Activated CD4-positive, alpha-beta T cell treated with anti-CD3 and anti-CD28 coated beads, Interleukin-10, Interleukin-2, amounts not matched to agents 100 ng/mL and 50 ng/mL, durations not matched to agents 16 hours and 8 hours (primary cell): ENCODE measurements at places on chromosomes 12 and 14.

- DNase-seq: no peak
These were observed 63.3 kb downstream of the ZFP36L1 start for GRCh38 chr14:68729556-68729955.

- DNase-seq: no peak
These were observed 5.6 kb downstream of the P2RX7 start for GRCh38 chr12:121138284-121138683.

DNA sequence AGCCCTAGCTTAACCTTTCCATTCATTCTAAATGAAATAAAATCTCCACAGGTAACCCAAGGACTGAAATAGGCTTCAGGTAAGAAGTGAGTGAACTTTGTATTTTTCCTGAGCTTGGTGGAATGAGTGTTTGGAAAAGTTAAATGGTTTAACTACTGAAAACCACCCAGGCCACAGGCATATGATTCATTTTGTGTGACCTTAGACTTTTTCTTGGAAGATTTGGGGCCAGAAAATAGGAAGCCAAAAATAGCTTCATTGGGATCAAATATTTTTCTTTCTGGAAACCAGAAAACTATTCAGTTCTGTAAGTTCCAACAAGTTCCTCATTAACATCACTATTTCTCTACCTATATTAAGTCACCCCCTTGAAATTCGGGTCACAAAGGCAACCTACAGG lies 212.6 kb downstream of the PCNX1 start:
- no peak for DNase-seq

GRCh38 chr12:14664434-14665023 lies 31.9 kb downstream of the GUCY2C start:
- DNase-seq: peak; percentile 22

DNA sequence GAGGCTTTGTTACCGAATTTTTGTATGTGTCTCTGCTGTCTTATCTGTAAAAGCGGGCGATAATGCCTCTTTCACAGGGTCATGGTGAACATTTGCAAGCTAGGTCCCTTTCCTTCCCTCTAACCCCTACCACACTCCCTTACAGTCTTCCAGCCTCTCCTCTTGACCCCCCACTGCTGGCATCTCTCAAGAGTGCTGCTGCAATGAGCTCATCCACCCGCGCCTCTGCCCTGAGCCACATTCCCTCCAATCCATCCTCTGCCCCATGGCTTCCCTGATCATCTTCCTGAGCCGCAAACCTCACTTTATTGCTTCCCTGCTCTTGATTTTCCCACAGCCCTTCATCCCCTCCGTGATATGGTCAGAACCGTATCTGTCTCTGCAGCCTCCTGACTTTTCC lies 343.6 kb downstream of the BCL11B start:
- DNase-seq: no peak

DNA sequence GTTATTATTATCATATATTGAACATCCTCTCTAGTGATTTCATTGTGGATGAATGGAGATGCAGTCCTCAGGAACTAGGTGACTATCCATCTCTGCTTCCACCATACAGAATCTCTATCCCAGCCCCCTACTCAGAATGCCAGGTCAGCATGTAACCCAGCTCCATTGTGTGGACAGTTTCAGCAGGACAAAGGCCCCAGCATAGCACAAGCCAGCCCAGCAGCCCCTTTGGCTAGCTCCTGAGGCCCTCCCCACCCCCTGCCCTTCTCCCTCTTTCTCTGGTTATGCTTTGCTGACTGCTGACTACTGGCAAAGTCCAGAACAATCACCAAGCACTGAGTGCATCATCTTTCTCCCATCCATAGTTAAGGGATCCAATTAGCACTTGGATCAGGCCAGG lies 5.8 kb upstream of the SPRYD4 start:
- DNase-seq: no peak

DNA sequence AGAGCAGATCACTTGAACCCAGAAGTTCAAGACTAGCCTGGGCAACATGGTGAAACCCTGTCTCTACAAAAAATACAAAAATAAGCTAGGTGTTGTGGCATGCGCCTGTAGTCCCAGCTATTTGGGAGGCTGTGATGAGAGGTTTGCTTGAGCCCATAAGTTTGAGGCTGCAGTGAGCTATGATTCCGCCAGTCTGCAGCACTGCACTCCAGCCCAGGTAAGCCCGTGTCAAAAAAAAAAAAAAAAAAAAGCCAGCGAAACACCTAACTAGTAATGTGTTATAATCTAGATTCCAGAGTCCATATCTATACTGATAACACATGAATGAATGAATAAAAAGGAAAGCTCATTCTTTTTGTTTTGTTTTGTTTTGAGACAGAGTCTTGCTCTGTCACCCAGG lies 18.5 kb upstream of the SLC25A3 start:
- DNase-seq: no peak

DNA sequence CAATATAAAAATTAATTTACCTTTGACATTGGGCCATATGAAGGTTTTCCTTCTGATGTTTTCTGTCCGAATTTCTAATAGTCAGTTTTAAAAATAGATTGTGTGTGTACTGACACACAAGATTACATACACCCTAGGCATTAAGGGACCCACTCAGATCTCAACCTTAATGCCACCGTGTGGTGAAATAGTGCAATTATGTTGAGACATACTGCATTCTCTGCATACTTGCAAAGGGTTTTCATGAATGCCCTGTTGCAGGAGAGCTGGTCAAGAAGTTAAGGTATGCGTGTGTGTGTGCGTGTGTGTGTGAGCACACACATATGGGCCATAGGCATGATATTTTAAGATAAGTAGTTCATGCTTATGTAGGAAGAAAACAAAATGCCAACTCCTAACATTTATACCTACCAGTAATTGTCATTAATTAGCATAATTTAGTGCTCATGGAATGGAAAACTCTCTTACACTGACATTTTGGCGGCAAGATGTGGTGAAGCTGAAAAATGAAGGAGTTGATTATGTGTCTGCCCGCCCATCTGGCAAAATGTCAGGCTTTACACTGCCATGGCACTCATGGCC lies 58.8 kb downstream of the PIK3C2G start:
- peak; percentile 14 for DNase-seq

- DNase-seq: no peak
These were observed 105.2 kb downstream of the BBS10 start for GRCh38 chr12:76242813-76243550.

DNA sequence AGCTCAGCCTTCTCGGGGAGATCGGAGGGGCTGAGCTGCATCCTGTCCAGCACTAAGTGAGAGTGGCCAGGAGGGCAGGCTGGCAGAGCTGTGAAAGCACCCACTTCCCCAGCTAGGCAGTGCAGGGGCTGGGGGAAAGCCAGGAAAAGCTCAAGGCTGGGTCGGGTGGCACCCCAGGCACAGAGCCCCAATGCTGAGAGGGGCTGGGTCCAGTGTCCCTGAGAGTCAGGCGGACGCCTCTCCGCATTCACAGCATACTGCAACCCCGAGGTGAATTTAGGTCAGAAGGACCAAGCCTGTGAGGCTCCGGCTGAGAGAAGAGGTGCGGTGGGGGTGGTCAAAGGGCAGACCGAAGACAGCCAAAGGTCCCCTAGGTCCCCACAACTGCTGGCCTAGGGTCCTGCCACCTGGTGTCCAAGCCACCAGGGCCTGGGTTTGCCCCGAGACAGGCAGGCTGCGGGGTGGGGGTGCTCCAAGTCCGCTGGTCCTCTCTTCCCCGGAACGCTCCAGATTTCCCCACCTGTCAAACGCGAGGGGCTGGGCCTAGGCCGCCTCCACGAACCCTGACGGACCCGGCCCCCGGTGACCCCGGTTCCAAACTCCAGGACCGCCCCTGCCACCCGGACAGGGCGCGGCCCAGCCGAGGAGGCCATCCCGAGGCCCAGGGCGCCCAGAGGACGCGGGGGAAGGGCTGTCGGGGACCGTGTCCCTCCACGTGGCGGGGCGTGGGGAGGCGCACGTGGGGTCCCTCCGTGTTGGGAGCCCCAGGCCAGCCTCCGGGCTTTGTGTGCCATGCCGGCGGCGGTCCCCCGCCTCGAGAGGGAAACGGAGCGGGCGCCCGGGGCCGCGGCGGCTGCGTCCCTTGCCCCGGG lies 527 bp downstream of the CAMKK2 start:
- no peak for DNase-seq

DNA sequence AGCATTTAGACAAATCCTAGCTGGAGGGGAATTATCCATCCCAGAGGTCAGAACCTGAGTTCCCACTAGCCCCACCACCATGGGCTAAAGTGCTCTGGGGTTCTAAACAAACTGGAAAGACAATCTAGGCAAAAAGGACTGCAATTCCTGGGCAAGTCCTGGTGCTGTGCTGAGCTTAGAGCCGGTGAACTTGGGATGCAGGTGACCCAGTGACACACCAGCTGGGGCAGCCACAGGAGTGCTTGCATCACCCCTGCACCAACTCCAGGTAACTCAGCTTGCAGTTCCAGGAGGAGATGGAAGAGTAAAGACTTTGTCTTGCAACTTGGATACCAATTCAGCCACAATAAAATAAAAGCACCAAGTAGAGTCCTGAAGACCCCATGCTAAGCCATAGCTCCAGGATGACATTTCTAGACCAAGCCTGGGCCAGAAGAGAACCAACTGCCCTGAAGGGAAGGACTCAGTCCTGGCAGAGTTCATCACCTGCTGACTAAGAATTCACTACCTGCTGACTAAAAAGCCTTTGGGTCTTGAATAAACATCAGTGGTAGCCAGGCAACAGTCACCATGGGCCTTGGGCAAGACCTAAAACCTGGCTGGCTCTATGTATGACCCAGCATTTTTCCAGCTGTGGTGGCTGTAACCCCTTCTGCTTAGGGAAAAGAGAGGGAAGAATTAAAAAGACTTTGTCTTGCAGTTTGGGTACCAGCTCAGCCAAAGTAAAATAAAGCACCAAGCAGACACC lies 223.4 kb upstream of the DIO2 start:
- no peak for DNase-seq
